ENCODE measurements at places on chromosomes 7 and 10. TPM values are rescaled to one million over a fixed set of nuclear protein-coding genes. Genes with fewer than 3 reads are reported as not detected.
A peak's percentile ranks its signal among the peaks of the same experiment; 100 is the strongest.

The PYROXD2 gene
- 4.2 TPM for total RNA-seq

The COL1A2 gene
- total RNA-seq = 85.4 TPM

The GATAD1 gene
- 34.7 TPM for total RNA-seq

The GPC2 gene
- total RNA-seq = 44.8 TPM

The CPA1 gene
- not detected for total RNA-seq

- H3K27me3 ChIP-seq = no peaks in the 10 kb centered on the region
- no peak overlapping the region for H3K27ac ChIP-seq
- no peaks in the 10 kb centered on the region for H3K4me1 ChIP-seq
- no peak overlapping the region for H3K4me3 ChIP-seq
- no peak for DNase-seq
These were observed 100.4 kb upstream of the RET start for GRCh38 chr10:42976351-42977031.

DNA sequence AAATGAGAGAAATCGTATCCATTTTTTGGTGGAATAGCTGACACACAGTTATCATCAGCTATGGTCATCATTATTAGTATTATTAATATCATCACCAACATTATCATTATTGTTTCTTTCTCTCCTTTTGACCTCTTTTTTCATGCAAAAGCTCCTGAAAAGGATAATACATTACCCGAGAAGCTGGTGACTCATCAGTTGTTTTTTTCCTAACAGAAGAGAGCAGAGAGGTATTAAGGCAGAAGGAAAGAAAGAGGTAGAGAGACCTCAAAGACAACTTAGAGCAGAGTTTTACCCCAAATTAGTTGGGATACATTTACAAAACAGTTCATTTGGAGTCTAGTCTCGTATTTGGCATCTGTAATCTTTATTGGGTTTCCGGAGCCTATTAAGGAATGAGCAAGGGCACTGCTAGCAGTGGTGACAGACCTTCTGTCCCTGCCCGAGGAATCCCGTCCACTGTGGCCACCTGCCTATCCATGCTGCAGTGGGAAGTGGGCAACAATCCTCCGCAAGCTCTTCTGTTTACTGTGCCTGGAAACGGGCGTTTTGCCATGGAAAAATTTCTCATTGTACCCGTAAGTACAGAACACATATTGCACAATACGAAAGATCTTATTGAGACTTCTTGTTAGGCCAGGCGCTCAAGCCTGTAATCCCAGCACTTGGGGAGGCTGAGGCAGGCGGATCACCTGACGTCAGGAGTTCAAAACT, 170.0 kb upstream of the MKLN1 start:
- H3K4me1 ChIP-seq = no peaks in the 10 kb centered on the region
- no peaks in the 10 kb centered on the region for H3K27me3 ChIP-seq
- no peak overlapping the region for H3K27ac ChIP-seq
- peak; percentile 41 for DNase-seq

DNA sequence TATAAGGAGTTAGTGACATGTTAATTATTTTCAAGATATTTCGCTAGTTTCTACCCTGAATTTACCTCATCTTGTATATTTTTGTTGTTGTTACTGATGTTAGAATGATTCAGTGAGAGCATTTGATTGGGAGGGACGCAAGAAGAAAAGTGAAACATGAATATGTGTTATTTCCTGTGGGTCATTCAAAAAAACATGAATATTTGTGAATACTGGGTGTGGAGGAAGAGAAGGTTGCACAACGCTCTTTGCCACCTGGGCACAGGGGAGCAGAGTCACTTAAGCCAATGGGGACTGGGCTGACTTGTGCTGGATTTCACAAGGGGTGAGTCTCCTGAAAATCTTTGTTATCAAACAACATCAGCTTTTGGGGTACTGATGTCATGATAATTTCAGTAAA, 39.5 kb downstream of the AGK start:
- no peak overlapping the region for H3K4me3 ChIP-seq
- H3K27ac ChIP-seq = no peak overlapping the region
- no peaks in the 10 kb centered on the region for H3K27me3 ChIP-seq
- H3K4me1 ChIP-seq = no peaks in the 10 kb centered on the region
- peaks cover 5% of the 10 kb centered on the region for H3K36me3 ChIP-seq

- H3K36me3 ChIP-seq = no peaks in the 10 kb centered on the region
- no peak overlapping the region for H3K4me3 ChIP-seq
- H3K4me1 ChIP-seq = no peaks in the 10 kb centered on the region
These were observed 63.0 kb downstream of the GRID1 start for GRCh38 chr10:86303626-86304025.

GRCh38 chr7:131525820-131526219, 30.6 kb downstream of the PODXL start:
- H3K4me3 ChIP-seq = no peak overlapping the region
- no peaks in the 10 kb centered on the region for H3K27me3 ChIP-seq
- peaks cover 26% of the 10 kb centered on the region for H3K4me1 ChIP-seq
- H3K27ac ChIP-seq = no peak overlapping the region

GRCh38 chr10:47257396-47258120, 42.4 kb upstream of the GDF10 start:
- H3K36me3 ChIP-seq = no peaks in the 10 kb centered on the region
- no peak overlapping the region for H3K4me3 ChIP-seq
- peak; percentile 8 for DNase-seq
- no peaks in the 10 kb centered on the region for H3K4me1 ChIP-seq

GRCh38 chr10:132855889-132856288, 69.9 kb upstream of the NKX6-2 start:
- H3K36me3 ChIP-seq = no peaks in the 10 kb centered on the region
- H3K4me3 ChIP-seq = no peak overlapping the region
- no peak overlapping the region for H3K27ac ChIP-seq
- no peaks in the 10 kb centered on the region for H3K27me3 ChIP-seq
- DNase-seq = no peak
- no peaks in the 10 kb centered on the region for H3K4me1 ChIP-seq

- H3K4me3 ChIP-seq = no peak overlapping the region
- H3K36me3 ChIP-seq = no peaks in the 10 kb centered on the region
- no peak for DNase-seq
These were observed 86.0 kb upstream of the PFKP start for GRCh38 chr10:2981361-2981801.

- H3K27me3 ChIP-seq = no peaks in the 10 kb centered on the region
- no peaks in the 10 kb centered on the region for H3K36me3 ChIP-seq
- peak; percentile 89 for DNase-seq
- 0 out of 2 replicates have a peak within 1 kb of the TSS, but pooled peaks have one; percentile 7 for H3K27ac ChIP-seq
- peaks cover 2% of the 10 kb centered on the region for H3K4me1 ChIP-seq
These were observed at the start of the genes DYDC1 and DYDC2 for GRCh38 chr10:80356563-80356988. TSS of gene DYDC1 (minus strand) at chr10:80356755. CDS start at chr10:80352601, 4,154 bp downstream. TSS of gene DYDC2 (plus strand) at chr10:80356781. CDS start at chr10:80362444, 5,663 bp downstream.

DNA sequence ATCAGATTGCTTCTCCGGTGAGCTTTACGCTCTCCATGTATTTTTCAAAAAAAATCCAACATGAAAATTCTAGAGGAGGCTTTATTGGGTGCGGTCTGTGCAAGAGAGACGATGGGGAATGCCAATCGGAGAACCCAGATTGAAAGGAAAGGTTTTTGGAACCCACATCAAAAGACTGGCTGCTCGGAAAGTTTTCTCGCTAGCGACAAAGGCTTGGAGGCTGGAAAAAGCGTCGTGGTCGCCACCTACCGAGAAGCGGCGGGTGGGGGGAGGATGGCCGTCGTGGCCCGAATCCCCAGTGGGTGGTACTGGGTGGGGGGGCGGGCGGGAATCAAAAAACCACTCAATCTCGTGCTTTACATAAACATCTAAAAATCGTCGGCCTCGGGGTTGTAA, 1.1 kb upstream of the GTF2I start:
- H3K4me1 ChIP-seq = peaks cover 7% of the 10 kb centered on the region
- H3K27ac ChIP-seq = peak overlapping the region; percentile 60
- peak overlapping the region; percentile 30 for H3K4me3 ChIP-seq
- no peaks in the 10 kb centered on the region for H3K36me3 ChIP-seq
- DNase-seq = no peak

DNA sequence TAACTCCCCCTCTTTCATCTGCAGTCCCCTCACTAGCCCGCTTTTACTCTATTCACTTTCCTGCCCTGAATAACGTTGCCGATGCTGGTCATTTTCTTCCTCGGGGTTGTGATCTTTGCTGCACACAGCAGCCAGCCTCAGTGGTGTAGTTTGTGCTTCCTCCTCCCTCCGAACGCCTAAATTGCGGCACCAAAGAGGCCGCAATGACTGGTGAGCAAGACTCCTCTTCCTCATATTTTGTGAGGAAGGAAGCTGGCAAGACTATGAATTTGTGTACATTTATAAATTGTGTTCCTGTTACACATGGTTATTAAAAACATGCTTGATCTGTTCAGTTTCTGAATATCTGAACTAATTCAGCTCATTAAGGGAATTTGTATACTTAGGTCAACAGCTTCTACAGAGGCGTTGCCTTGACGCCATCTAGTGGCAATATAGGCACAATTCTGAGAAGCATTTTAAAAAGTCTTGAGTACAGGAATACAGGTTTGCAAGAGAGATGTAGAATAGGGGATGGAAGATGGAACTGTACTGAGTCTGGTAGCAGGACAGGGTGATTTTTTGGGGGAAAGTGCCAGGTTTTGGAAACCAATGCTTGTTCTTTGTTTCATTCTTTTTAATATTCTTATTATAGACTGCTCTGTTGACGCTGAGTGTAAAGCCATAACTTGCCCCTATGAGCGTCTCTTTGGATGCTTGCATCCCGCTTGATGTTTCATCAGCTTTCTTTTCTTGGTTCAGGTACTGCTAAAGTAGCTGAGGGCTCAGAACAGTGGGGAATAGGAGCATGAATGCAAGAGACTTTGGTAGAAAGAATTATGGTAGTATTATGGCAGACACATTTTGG, 4.1 kb upstream of the TAS2R5 start:
- H3K27ac ChIP-seq = no peak overlapping the region
- no peak overlapping the region for H3K4me3 ChIP-seq
- peaks cover 7% of the 10 kb centered on the region for H3K36me3 ChIP-seq
- H3K4me1 ChIP-seq = no peaks in the 10 kb centered on the region
- H3K27me3 ChIP-seq = no peaks in the 10 kb centered on the region

DNA sequence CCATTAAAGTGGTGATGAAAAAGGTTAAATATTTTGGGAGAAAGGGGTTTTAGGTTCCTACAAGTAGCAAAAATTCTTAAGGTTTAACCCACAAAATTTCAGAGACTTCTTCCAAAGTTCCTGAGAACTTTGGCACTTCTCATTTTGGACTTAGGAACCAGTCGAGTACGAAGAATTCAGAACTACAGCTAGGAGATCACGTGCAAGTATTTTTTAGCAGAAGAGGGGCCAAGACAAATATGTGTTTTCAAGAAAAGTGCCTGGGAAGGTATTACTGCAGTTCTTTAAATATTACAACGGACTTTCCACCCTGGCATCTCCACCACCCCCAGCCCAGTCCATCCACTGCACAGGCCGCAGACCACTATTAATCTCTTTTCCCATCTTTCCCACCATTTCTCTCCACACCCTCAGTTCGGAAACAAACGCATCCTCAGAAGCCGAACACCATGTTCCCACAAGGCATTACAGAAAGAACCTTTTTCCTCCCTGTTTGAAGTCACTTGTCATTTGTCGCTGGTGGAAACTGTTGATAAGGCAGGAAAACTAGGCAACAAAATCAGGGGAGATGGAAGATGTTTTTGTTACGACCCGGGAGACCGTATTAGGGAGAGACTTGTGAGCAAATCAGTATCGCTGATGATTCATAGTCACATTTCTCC, 7.1 kb downstream of the INHBA start:
- no peaks in the 10 kb centered on the region for H3K36me3 ChIP-seq
- peaks cover 15% of the 10 kb centered on the region for H3K4me1 ChIP-seq
- H3K27ac ChIP-seq = no peak overlapping the region
- no peak overlapping the region for H3K4me3 ChIP-seq
- no peak for DNase-seq

DNA sequence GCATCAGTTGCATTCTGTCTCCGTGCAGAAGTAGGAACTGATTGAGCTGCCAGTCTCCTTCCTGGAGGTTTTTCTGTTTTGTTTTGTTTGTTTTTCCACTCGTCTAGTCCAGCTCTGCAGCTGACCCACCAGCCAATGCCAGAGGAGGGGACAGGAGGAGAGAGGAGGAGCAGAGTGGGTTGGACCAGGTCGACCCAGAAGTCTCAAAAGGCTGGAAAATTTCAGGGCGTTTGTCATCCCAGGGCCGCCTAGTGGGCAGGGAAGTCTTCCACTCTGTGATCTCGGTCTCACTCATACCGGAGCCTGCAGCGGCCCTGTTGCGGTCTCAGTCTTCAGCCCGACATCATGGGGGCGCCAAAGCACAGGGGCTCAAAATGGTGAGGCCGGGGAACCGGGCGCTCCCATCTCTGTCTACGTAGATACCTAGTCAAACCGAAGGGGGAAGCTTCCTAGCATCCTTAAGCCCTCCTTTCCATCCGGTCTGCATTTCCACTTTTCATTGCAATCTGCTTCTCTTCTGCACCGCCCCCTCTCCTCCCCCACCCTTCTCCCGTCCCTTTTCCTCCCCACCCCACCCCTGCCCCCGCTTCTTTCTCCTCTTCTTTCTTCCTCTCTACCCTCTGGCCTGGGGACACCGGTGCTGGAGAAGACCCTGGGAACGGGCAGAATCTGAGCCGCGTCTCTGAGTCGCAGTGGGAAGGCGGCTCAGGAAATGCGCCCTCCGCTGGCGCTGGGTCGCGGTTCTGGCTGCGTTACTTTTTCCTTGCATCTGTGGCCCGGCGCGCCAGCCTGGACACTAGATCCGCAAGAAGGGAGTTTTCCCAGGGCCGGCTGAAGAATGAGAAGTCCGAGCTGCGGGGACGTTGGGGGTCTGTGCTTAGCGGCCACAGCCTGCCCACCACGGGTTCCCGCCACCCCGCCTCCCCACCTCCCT, 16.2 kb upstream of the PAX2 start:
- H3K36me3 ChIP-seq = no peaks in the 10 kb centered on the region
- H3K27ac ChIP-seq = no peak overlapping the region
- H3K27me3 ChIP-seq = peaks cover 98% of the 10 kb centered on the region

DNA sequence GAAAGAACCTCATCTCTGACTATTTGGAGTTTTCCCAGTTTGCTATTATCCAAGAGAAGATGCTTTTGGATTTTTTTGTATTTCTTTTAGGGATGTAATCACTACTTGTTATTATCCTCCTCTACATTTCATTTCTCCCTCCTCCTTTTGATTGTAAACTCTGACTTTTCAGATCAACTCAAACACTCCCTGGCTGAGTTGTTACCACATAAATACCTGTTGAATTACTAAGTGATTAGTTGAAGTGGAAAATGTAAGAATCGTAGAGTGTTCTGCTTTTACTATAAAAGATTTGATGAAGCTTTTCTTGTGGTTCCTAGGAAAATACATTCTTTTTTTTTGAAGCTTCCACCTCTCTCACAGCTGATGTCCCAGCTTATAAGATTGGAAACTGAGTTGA, 164.1 kb upstream of the C1GALT1 start:
- no peaks in the 10 kb centered on the region for H3K36me3 ChIP-seq
- H3K27ac ChIP-seq = no peak overlapping the region
- H3K4me1 ChIP-seq = no peaks in the 10 kb centered on the region
- H3K27me3 ChIP-seq = no peaks in the 10 kb centered on the region
- no peak for DNase-seq

GRCh38 chr10:61408105-61408504, 45.1 kb downstream of the TMEM26 start:
- H3K4me1 ChIP-seq = no peaks in the 10 kb centered on the region
- H3K27ac ChIP-seq = no peak overlapping the region

- H3K27me3 ChIP-seq = no peaks in the 10 kb centered on the region
- no peak for DNase-seq
- H3K4me1 ChIP-seq = no peaks in the 10 kb centered on the region
- H3K27ac ChIP-seq = no peak overlapping the region
- no peak overlapping the region for H3K4me3 ChIP-seq
These were observed 117.8 kb upstream of the MYO3A start for GRCh38 chr10:25815999-25816768.

GRCh38 chr10:132275426-132276178, 32.1 kb downstream of the STK32C start:
- H3K36me3 ChIP-seq = no peaks in the 10 kb centered on the region
- no peaks in the 10 kb centered on the region for H3K4me1 ChIP-seq
- H3K27me3 ChIP-seq = no peaks in the 10 kb centered on the region
- DNase-seq = no peak
- no peak overlapping the region for H3K4me3 ChIP-seq

GRCh38 chr10:43176271-43176670, 38.0 kb downstream of the CSGALNACT2 start:
- no peaks in the 10 kb centered on the region for H3K27me3 ChIP-seq
- no peak overlapping the region for H3K27ac ChIP-seq
- H3K4me3 ChIP-seq = no peak overlapping the region
